ENCODE measurements at places on chromosomes 7 and 10.

- DNase-seq, result no peak
Measured at GRCh38 chr7:122643250-122643649, 55.7 kb downstream of the RNF133 start.

- no peak for DNase-seq
Measured at GRCh38 chr7:150972741-150973140, 5.4 kb downstream of the KCNH2 start.

DNA sequence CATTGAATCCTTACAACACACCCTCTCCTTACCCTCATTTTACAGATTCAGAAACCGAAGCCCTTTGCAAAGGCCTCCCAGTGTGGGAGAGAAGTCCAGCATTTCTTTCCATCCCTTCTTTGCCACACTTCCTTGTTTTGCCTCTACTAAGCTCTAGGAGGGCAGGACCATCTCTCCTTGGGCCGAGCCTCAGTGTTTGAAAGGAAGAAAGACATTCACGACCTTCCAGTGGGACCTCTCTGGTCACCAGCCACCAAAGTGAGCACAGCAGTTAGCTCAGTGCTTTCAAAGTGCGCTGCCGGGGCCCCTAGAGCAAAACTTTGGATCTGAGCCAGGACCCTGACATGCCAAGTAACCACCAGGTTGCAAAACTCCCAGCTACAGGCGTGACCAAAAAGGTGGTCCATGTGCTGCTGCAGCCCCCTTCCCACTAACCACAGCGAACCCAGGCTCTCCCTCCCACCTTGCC is 12.4 kb downstream of the CTBP2 start:
- DNase-seq, result no peak

GRCh38 chr7:2896131-2896530 is 52.0 kb upstream of the GNA12 start:
- DNase-seq, result no peak

GRCh38 chr7:601595-602340 is 82.1 kb upstream of the PDGFA start:
- DNase-seq, result no peak

DNA sequence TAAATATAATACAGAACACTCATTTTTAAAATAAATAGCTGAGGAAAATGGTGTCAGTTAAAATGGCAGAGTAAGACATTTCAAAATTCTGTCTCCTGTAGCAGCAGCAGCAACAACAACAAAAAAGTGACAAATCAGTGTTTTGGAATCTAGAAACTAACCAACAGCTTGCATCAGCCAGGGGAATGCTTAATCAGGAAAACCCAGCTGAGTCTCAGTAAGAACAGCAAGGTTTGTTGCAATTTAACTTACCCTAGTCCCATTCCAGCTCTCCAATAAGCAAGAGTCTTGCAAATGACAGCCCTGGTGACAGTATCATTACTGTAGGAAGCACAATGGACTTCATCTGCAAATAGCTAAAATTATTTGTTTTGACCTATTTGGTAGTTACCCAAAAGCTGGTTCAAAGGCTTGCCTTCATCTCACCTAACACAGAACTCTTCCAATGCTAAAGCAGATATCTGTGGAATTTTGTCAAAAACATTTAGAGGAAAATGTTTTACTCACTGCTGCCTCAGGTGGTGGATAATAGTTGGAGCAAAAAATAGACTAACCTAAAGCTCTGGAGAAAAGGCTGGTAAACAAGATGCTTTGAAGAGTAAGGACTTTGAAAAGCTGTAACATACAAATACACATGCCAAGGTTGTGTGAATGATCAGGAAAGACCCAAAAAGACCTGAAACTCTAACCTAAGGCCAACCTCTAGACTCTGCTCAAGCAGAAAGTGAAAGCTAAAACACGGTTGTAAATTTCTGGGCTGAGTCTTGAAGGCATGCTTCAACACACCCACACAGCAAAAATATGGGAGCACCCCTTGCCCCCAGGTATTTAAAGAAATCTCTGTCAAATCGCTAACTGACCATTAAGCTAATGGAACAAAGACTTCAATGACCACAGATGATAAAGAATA is 9.9 kb upstream of the ARHGAP22 start:
- DNase-seq, result no peak

DNA sequence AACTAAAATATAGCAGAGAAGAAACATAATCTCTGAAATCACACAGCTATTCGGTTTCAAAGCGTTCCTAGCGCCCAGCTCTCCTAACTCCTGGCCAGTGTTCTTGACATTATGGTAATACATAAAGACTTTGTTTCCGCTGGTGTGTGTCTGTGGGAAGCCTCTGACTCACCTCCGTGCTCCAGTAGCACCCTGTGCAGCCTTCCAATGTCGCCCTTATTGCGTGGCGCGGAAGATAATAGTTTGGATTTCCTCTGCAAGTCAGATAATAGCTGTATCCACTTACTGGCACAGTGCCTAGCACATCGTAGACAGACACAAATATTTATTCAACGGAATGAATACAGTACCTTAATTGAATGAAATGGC is 570 bp downstream of the BMS1 start:
- no peak for DNase-seq

DNA sequence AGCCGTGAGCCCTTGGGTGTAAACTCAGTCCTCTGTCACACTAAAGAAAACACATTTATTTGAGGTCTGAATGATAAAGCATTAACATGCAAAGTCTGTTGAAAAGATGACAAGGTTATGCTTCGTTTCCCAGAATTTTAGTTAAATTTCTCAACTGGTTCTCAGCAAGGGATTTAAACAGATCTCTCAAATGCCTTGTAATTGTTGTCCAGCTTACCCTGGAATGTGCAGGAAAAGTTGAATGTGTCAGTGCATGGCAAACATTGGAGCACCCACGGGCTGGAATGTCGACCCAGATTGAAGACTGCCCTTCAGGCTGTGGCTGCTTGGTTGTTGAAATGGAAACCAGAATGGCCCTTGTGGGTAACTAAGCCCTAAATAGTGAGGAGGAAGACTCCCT is 191.8 kb downstream of the TRIL start:
- no peak for DNase-seq

GRCh38 chr7:129665013-129665401 is 53.5 kb downstream of the NRF1 start:
- no peak for DNase-seq

- peak; percentile 3 for DNase-seq
Measured at GRCh38 chr7:25093268-25093826, 31.7 kb downstream of the CYCS start.

DNA sequence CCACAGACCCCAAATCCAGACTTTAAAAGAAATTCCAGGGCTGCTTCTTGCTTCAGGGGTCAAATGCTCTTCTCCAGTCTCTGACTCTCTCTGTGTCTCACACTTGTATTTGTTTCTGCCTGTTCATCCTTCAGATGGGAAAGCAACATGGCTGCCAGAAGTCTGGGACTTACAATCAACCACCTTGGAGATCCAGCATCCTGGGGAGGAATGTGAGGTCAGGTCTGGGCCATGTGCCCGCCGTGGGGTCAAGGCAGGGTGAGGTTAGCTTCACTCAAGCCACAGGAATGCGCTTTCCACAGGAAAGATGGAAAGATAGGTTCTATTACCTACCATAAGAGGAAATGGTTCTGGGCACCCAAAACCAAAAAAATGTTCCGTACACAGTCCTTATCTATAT is 34.3 kb upstream of the NPVF start:
- DNase-seq, result no peak

- DNase-seq, result no peak
Measured at GRCh38 chr7:64308016-64308270, 5.8 kb upstream of the ZNF736 start.

DNA sequence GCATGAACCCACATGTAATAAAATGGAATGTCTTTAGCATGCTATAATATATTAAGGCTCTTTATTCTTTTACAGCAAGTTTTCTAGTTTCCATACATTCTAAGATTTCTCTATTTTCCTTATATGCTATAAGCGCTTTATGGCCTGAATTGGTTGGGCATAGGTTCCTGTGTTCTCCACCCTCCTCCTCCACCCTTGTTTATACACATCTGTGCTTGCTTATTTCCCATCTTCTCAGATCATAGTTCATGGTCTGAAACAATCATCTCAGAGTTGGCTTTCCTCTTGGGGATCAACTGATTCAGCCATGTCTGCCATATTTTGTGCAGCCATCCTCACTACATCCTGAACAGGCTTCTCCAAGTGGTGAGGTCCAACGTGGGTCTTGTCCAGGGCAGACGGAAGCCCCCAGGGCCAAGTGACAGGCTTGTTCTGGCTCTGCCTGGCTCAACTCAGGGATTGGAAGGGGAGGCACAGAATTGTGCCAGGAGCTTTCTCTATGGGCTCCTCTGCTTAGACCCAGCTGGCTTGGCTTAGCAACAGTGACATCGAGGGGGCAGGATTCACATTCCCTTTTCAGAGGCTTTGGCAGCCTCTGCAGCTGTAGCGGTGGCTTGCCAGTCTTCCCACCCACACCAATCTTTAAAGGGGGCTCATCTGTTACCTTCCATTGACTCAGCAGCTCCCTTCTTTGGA is 327.3 kb downstream of the PTEN start:
- DNase-seq, result no peak

DNA sequence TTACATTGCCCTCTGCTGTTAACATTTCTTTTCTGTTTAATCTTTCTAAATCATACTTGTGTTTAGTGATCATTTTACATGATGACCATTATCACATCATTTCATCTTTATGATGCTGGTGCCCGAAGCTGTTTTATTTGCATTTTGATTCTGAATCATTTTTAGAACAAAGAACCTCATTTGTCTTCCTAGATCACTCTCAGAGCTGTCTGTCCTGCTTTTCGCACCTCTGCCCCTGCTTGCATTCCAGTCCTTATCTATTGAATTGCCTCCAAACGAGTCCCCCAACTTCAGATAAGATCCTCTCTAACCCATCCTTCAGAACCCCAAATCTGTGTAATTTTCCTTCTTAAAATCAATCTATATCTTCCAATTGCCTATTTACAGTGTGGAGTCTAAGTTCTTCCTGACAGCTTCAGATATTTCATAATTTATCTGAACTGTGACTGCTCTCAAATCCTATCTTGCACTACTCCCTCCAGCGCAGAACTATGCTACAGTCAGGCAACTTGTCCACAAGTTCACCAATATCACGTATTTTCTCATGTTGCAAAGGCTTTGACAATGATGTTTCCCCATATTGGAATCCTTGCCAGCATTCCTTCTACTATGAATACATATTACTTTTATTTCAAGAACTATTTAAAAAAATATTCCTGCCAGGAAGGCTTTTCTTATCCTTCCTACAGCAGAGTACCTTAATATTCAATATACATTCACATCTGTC is 346.5 kb upstream of the CACNA2D1 start:
- no peak for DNase-seq

DNA sequence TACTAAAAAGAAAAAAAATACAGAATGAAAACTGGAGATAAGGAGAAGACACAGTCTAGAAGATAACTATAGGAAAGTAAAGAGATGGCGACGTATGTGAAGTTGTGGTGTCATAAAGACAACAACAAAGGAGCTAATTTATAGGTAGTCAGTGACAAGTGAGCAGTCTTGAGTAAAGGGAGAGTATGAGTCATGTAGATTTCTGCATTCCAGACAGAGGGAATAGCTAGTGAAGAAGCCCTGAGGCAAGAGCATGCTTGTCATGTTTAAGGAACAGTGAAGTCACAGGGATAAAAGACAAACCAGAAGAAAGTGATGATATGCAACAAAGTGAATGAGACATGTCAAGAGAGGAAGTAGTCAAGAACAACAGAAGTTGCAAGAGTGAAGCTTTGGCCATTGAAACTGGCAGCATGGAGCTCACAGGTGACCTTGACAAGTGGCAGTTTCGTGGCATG is 2.3 kb upstream of the MIOS start:
- no peak for DNase-seq

- no peak for DNase-seq
Measured at GRCh38 chr10:87656431-87657072, 3.1 kb upstream of the PAPSS2 start.

DNA sequence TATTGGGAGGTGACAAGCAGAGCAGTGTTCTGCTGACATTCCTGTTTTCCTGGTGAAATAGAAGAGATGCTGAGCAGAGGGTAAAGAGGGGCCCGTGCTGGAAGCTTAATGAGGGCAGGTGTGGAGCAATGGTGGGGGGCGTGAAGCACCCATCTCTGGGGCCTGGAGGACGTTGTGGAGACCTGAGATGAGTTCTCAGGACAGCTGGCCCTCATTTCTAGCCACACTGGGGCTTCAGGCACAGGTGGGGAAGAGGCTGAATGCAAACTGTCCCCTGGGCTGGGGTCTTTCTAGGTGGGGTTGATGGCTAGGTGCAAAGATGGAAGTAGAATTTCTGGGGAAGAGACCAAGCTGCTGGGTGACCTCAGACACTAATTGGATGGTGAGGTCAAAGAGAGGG is 274.2 kb upstream of the TCERG1L start:
- no peak for DNase-seq

- no peak for DNase-seq
Measured at GRCh38 chr7:22295402-22296264, 61.3 kb downstream of the RAPGEF5 start.

GRCh38 chr10:34996843-34997242 is 93.3 kb downstream of the CUL2 start:
- no peak for DNase-seq

DNA sequence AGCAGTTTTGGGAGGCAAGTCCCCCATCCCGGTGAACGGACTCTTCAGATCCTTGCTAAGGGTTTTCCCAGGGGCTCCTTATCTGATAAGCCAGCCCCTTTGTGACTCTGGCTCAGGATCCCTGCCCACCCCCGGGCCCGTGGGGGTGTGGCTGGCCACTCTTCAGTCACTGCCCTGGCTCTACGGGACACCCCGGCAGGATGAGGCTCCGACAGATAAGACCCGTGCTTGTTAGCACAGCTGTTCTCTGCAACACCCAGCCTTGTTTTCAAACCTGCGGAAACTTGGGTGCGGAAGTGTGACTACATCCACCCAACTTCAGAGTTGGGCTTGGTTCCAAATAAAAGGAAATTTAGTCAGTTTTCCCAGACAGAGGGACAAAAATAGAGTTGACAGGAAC is 66.7 kb upstream of the PODXL start:
- no peak for DNase-seq

DNA sequence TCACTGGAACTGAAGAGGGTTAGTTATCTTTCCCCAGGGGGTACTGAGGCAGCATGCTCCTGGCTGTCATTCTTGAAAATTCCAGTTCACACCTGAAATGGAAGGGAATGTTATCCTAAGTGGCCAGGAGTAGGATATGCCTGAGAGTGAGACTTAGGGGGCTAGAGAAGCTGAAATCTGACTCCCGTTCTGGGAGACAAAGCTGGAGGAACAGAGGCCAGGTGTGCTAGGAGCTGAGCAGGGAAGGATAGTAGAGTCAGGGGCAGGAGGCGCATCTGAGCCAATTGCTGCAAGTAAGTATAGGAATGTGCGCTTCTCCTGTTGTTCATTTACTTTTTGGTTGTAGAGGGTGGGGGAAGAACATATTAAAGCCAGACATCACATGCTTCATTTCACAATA is 58.1 kb upstream of the KIAA1217 start:
- no peak for DNase-seq

DNA sequence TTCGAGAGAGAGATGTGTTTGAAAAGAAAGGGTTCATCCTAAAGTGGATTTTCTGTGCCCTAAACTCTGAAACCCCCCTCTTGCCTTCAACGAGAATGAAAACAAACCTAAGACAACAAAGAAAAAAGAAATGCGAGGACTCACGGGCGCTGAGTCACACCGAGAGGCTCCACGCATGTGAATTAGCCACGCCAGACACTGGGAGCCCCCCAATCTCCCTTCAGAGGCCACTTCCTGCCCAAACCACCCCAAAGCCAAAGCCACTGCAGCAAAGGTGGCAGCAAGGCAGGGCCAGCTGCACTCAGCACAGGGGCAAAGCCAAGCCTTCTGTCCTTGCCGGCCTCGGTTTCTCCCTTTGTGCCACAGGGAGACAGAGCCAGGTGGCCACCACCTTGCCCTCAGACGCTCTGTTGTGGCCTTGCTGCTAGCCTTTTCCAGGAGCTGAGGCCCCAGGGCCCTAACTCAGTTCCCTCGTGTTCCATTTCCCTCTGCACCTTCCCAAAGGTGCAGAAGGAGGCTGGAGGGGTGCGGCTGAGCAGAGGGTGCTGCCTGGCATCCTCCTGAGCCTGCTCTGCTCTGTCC is 93.3 kb downstream of the FAM53B start:
- DNase-seq, result no peak
